ENCODE measurements at places on chromosomes 13 and 19.

DNA sequence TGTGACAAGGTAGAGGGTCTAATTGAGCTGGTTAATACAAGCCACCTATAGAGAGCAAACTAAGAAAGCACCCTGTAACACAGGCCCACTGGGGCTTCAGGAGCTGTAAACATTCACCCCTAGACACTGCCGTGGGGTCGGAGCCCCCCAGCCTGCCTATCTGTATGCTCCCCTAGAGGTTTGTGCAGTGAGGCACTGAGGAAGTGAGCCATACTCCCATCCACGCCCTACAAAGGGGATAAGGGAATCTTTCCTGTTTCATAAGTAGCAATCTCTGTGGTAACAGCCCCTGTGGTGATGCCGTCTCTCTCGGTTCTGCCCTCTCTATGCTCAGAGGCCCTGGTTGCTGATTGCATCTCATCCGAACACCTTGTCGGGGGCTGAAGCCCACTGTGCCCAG, 94.2 kb upstream of the GJB6 start:
- no peak for DNase-seq

DNA sequence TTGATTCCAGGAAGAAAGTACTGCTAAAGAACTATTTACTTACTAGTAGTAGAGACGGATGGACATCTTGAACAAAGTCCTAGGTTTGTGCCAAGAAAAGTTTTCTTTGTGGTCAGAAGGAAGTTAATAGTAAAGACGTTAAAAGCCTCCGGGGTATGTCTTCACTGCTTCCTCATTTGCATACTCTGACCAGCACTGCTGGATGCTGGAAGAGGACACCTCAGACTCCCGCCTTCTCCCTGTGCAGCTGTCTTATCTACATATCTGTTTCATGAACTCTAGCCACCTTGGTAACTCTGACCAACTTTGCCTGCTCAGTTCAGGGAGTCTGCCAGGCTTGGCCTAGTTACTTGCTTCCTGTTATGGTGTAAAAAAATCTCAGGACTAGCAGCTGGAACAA, 1109.1 kb upstream of the MIR17HG start:
- no peak for DNase-seq

DNA sequence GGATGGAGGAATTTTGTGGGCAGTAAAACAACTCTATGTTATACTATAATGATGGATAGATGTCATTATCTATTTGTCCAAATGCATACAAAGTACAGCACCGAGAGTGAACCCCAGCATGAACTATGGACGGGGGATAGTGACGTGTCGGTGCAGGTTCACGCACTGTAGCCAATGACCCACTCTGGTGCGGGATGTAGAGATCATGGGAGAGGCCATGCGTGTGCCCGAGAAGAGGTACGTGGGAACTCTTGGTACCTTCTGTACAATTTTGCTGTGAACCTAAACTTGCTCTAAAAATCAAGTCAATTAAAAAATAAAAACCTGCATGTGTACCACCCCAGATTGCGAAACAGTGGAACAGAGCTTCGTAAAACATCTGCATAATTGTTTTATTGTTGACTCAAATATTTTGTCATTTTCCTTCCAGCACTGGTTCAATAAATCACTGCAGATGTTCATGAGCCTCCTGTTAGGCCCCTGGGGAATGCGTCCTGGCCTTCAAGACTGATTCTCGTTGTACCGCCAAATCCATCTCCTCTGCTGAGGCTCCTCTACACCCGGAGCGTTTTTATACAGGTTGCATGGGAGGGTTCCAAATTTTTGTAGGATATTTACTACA, 30.9 kb downstream of the COL4A1 start:
- no peak for DNase-seq

- DNase-seq = no peak
These were observed 376.9 kb upstream of the SPRY2 start for GRCh38 chr13:80717776-80718175.

DNA sequence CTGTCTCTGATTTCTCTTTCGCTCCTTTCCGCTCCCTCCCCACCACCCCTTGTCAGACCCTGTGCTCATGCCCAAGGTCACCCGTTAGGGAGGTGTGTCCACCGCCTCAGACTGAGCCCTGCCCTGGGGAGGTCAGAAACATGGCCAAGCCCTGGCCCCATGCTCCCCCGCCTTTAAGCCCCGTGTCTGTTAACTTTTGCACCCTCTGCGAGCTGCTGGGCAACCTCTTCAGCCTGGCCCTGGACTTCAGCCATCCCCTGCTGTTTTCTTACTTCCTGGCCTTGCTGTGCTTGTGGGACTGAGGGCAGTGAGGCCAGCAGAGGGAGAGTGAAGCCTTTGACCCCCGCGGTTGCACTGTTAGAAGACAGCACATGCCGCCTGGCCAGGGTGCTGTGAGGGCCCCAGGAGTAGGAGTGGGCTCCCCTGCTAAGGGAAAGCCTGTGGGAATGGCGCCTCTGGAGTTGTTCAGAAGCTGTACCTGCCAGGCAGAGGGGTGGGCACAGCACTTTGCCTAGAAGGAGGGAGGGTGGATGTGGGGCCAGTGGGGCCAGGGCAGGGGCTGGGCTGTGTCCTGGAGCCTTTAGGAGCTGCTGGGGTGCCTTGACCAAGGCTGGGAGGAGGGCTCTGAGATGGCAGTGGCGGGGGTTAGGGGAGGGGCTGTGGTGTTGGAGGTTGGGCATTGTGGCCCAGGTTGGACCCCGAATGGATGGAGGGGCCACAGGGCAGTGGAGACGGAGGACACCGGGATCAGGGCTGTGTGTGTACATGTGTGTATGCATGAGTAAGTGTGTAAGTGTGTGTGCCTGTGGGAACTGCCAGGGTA, 7.9 kb downstream of the UPF1 start:
- no peak for DNase-seq

DNA sequence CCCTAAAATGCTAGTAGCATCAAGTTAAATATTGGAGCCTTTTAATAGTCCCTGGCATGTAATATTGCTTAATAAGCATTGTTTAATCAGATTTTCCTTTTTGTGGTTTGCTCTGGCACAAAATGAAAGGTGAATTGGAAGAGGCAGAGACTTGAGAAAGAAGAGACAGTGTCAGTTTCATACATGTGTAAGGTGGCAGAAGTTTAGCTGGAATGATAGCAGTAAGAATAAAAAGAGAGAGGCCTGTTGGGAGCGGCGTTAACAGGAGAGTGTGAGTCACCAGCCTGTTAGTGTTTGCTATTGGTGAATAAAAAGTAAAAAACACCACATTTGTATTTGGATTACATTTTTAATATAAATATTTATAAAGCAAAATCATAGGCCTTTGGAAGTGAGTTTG, 145.3 kb downstream of the PDS5B start:
- no peak for DNase-seq

DNA sequence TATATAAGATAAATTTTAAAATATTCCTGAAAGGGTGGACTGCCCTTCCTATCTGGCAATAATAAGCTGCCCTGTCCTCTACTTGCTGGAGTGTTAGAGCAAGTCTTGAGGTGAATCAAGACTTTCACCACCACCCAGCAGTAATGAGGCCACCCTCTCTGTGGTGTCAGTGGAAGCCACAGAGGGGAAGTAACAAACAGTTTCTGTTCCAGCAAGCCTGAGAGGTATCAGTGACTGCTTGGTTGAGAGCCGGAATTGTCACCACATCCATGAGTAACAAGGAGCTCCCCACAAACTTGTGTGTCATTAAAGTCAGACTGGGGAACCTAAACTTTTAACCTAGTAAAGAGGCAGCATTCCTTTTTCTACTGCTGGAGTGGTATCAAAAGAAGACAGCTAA, 532.7 kb upstream of the SPRY2 start:
- no peak for DNase-seq

DNA sequence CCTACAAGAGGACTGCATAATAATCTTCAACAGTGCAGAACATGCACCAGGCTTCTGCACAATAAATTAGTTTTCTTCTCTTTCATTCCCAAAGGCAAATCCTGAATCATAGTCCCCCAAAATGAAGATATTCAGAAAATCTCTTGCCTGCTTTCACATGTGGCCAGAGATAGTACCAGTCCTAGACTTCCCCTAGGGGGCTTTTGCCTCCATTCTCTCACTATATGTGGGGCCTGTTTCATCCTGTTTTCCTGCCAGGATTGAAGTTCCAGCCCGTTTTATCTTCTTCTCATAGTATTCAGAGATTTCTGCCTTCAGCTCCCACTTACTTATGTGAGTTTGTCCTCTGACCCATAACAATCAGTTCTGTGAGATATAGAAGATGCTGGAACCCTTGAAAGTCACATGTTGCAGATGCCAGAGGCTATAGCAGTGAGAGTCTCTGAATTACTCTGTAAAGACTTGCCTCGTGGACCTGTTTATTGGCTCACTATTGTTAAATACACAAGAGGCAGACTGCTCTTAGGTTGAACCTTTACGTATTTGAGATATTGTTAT, 421.9 kb upstream of the PCDH9 start:
- DNase-seq = no peak

- DNase-seq = no peak
These were observed 152.0 kb upstream of the SERP2 start for GRCh38 chr13:44221657-44222056.

DNA sequence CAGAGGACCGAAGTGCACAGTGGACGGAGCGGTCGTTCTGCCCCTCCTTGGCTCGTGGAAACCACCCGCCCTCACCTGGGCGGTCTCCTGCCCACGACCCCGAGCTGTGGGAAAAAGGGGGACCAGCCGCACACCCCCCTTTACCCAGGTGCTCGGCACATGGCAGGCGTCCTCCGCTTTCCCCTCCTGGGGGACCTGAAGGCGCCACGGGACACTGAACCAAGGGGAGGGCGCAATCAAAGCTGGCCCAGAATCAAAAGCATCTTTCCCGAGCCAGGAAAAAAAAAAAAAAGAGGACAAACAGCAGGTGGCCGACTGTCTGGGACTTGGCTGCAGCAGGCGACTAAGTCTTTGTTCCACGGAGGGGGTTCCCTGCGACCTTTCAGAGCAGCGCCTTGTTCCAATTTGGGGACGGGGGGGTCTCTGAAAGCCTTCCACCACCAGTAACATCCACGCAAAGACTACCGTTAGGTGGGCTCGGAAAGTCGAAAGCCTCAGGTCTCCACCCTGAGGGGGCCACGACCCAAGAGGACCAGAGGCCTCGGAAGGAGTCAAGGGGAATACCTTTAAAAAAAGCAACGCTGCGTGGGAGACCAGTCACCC, 1.1 kb downstream of the MBD3 start:
- no peak for DNase-seq

GRCh38 chr13:102873653-102874052, 27.8 kb downstream of the ERCC5 start:
- DNase-seq = no peak

DNA sequence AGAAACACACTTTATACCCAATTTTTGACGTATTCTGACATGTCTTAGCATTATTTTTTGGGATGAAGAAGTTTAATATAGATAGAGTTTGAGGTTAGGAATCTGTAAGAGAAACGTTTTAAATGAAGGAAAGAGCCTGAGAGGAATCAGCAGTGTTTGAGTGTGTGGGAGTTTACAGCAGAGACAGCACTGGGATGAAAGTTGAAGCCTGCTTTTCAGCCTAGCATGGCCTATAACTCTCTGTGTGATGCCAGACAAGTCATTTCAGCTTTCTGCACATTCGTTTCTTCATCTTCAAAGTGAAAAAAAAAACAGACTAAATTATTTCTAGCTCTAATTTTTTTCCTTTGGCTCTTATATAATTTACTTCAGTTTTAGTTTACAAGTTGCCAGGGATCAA, 177.1 kb downstream of the RGCC start:
- DNase-seq = no peak

DNA sequence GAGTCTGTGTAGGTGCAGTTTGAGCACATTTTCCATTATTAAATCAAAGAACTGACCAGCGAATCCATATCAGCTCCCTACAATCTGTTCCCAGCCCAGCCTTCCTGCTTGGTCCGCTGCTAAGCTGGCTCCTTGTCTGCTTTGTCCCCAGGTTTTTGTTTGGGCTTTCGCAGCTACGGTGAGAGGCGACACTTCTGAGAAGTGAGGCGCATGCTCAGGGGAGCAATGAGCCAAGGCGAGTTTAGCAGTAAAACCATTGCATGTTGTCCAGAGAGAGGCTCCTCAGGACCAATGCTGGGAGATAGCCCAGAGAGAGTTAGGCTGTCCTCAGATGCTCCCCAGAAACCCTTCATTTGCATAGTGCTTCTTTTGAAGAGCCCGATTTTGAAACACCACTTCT, 162.0 kb downstream of the ITGBL1 start:
- no peak for DNase-seq

- no peak for DNase-seq
These were observed 49.5 kb downstream of the STARD13 start for GRCh38 chr13:33236021-33236420.

DNA sequence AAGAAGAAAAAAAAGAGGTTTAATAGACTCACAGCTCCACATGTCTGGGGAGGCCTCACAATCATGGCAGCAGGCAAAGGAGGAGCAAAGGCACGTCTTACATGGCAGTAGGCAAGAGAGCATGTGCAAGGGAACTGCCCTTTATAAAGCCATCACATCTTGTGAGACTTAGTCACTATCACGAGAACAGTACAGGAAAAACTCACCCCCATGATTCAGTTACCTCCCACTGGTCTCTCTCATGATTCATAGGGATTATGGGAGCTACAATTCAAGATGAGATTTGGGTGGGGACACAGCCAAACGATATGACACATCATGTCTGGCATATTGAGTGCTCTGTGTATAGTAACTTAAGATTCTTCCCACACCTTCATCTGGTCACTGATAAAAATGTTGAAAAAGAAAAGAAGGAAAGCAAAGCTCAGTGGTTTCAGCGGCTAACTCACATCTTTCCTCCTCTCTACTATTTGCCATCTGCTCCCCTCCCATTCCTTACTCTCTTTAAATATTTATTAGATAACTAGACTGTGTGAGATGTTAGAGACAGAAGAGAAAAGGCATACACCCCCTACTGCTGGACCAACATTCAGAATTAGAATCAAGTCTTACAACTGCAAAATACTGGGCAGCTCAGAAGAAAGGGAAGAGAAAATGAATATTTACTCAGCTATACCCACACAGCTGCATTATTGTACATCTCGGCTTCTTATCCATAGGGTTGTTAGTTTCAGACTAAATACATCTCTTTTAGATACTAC, 60.1 kb upstream of the AKAP11 start:
- no peak for DNase-seq

Measured in NCI-H1436 (cell line).